ENCODE measurements at places on chromosomes 4 and X.
A peak's percentile ranks its signal among the peaks of the same experiment; 100 is the strongest.

DNA sequence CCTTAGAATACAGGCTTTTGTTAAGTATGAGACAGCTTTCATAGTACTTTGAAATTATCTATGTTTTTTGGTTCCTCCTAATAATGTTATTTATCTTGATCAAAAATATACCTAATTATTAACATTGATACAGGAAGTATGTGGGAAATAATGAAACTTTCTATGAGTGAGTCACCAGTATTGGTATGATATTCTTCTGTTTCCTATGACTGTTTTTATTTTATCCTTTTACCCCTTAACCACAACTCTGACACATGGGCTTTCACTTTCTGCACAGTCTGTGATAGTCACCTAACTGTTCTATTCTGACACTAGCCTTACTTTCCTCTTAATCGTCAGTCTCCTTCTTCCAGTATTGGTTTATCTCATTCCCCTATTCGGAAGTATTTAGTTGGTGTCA, 4.7 kb downstream of the THAP9 start:
- DNase-seq = no peak

DNA sequence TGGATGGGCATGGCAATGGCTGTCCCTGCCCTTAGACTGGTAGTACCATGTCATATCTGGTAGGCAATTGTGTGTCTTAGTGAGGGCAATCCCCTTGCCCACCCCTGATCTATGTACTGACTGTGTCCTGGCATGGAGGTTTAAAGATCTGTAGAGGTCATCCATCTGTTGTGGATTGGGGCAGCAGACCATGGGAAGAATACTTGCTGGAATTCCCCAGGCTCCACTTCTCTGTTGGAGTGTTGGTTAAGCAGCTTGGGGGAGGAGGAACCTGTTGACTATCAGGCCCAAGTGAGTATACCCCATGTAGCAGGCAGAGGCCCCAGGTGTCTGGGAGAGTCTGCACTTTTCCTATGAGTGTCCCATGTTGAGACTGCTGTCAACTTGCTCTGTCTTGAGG, 246.7 kb upstream of the DIPK2B start:
- no peak for DNase-seq

GRCh38 chr4:72909461-72909860, 160.1 kb downstream of the COX18 start:
- no peak for DNase-seq

GRCh38 chrX:39652336-39652735, 445.4 kb downstream of the BCOR start:
- DNase-seq = no peak

DNA sequence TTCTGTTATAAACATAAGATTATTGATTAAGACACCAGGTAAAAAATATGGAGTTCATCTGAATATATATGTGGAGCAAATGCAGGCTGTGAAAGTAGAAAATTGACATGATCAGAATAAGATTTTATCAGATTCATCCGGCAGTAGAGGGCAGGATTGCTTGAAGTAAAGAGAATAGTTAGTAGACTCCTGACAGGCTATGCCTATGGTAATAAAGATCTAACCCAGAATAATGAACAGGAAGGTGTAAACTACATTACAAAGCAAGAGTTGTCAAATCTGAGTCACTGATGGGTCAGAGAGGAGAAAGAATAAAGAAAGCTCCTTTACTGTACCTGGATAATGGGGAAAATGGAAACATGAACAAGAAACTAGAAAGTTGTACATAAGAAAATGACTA, 20.8 kb upstream of the TMEM184C start:
- no peak for DNase-seq

GRCh38 chr4:184012937-184013336, 107.8 kb downstream of the STOX2 start:
- no peak for DNase-seq

GRCh38 chr4:26126143-26126718, 194.6 kb upstream of the RBPJ start:
- no peak for DNase-seq

- no peak for DNase-seq
These were observed 69.1 kb upstream of the UCP1 start for GRCh38 chr4:140637836-140638235.

DNA sequence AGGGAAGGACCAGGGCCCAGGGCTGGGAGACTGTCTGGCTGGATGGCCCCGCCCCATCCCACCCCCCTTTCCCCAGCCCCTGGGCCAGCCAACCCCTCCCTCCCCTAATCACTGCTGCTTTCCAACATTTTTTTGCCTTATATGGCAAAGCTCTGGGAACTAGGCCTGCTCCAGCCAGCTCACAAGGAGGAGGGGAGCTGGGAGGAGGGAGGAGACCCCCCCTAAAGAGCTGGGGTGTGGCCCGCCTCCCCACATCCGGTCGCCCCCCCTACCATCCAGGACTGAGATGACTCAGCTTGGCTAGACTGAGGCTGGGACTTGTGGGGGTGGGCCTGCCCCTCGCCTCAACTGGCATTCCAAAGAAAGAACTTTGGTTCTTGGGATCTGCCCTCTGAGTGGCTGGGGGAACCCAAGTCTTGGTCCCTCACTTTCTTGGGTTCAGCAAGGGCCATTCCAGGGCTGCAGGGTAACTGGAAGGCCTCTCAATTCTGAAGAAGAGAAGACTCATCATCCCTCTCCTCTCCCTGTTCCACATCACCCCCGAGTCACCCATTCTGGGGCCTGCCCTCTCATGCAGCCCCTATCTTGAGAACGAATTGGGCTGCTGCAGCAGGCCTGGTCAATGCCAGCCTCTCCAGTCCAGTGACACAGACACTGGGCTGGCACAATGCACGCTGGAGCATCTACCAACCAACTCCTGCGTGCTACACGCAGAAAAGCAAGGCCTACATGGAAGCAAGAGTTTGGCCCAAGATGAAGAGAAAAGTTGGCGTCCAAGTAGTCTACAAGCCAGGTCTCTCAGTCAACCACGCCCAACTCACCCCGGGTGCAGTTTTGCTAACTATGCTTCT, 4.8 kb downstream of the FLNA start:
- peak; percentile 83 for DNase-seq

- no peak for DNase-seq
These were observed 512.3 kb upstream of the EPHA5 start for GRCh38 chr4:66182636-66183035.

GRCh38 chr4:8281519-8282133, 12.1 kb downstream of the HTRA3 start:
- DNase-seq = peak; percentile 87

DNA sequence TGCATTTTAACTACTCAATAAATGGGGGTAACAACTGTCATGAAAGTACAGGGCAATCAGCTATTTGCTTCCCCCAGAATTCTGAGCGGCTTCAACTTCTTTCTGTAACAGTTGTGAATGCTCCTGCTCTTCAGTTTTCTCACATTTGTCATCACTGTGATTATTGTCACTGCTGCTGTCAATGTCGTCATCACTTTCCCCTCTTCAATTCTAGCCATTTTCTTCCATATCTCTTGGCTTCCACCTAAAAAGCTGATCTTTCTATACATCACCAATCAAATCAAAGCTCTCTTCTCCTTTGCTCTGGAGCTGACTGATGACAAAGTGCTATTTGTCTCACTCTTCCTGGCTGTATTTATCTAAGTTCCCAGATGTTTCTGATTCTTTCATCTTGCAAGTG, 125.6 kb downstream of the COMMD8 start:
- DNase-seq = no peak

DNA sequence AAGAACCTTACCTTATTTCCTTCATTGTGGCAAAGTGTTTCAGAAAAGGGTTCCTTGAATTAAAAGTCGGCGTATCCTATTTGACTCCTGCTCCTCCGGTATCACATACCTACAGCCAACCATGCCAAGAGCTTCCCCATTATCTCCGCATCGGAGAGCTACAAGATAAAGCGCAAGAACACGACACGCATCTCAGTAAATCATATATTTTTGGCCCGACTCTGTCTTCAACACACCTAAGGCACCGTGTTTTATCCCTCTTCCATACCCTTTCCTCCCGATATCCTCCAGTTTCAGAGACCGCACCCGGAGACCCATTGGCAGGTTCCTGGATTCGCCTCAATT, 497 bp upstream of the THAP9 start:
- DNase-seq = no peak

DNA sequence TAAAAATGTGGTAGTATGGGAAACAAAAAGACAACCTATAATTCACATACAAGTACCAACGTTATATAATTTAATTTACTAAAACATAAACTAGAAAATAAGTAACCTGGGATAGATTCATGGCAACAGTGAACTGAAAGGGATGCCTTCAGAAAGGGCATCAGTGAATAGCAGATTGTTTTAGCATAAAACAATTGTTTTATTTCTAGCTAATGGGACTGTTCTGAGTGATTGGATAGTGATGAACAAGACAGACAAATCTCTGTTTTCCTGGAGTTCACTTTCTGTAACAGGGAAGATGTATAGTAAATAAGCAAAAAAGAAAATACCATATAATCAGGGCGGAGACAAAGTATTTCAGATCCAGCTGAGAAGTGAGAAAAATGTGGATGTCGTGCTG, 379.1 kb upstream of the SPOCK3 start:
- no peak for DNase-seq

DNA sequence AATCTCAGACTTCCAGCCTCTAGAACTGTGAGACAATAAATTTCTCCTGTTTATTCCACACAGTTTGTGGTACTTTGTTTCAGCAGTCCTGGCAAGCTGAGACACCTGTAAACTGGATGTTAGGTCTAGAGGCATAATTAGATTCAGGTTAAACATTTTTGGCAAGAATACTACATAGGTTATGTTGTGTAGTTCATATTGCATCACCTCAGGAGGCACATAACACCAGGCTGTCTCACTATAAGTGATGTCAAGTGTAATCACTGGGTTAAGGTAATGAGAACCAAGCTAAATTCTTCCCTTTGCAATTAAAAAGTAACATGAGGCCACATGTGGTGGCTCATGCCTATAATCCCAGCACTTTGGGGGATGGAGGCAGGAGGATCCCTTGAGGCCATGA, 214.2 kb downstream of the ZNF674 start:
- DNase-seq = no peak

- DNase-seq = no peak
These were observed 10.3 kb downstream of the LAP3 start for GRCh38 chr4:17587094-17587822.

GRCh38 chr4:153038623-153039311, 102.6 kb downstream of the FHDC1 start:
- no peak for DNase-seq

- no peak for DNase-seq
These were observed 984.9 kb upstream of the INTU start for GRCh38 chr4:126647756-126648397.

GRCh38 chr4:1568855-1569460, 115.2 kb downstream of the FAM53A start:
- DNase-seq = no peak

- DNase-seq = no peak
These were observed 50.0 kb downstream of the TET2 start for GRCh38 chr4:105196523-105197145.

- DNase-seq = no peak
These were observed 12.3 kb downstream of the GPC4 start for GRCh38 chrX:133402830-133403625.

GRCh38 chrX:129738466-129739308, at the start of gene XPNPEP2:
Gene XPNPEP2 (plus strand): TSS chrX:129738979. CDS start chrX:129739214, 235 bp downstream.
- DNase-seq = peak; percentile 73

GRCh38 chr4:96677499-96677898, 837.6 kb downstream of the PDHA2 start:
- DNase-seq = no peak

- peak; percentile 87 for DNase-seq
These were observed at the start of gene EVC2 for GRCh38 chr4:5708449-5709206. Gene EVC2 (minus strand): TSS chr4:5708559. CDS start chr4:5708513, 46 bp downstream.

DNA sequence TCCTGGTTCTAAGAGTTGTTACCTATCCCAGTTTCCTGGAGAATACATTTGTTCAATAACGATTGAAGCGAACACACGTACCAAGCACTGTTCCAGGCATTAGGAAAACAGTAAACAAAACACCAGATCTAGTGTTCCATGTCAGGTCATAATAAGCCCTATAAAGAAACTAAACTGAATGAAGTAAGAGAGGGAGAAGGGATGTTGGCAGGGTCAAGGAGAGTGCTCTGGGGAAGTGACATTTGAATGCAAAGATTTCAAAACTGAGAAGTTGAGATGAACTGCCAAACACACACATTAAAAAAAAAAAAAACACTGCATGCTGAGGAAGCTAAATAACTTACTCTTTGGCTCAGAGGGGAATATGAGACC, 14.4 kb upstream of the ENAM start:
- DNase-seq = no peak

DNA sequence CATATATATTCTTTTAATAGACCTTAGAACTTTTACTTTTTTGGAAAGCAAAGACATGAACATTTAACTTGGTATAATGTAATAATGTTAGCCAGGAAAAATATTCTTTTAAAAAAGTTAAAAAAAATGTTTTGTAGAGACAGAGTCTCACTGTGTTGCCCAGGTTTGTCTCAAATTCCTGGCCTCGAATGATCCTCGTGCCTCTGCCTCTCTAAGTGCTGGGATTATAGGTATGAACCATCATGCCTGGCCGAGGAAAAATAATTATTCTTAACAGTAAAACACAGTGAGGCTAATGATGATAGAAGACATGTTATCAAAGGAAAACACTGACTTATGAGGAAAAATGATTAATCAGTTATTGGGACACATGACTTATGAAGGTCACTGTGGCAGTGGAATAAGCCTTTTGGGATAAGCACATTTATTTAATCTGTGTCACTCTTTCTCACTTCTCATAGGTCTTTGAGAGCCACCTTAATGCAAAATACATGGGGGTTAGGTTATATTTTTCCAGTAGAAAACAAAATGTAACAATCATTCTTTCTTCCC, 6.0 kb upstream of the BMP2K start:
- no peak for DNase-seq

DNA sequence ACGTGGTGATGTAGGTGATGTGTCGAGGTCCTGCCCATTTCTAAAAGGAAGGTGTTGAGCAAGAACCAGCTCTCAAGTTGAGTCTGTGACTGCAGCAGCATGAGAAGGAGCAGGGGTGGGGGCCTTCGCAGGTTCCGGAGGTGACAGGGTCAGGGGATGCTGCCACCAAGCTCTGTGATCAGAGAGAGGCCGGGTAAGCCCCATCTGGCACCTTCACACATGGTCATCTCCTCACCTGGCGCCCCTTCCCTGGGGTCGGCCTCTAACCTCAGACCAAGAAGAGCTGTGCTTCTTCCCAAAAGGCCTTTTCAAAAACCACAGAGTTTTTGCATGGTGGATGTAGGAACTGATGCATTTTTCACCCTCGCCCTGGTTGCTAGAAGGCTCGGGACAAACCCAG, 137.6 kb downstream of the CPZ start:
- peak; percentile 11 for DNase-seq

GRCh38 chrX:39714471-39714870, 383.3 kb downstream of the BCOR start:
- DNase-seq = no peak

GRCh38 chr4:3307486-3307885, 14.7 kb downstream of the RGS12 start:
- no peak for DNase-seq

- DNase-seq = no peak
These were observed 1676.1 kb upstream of the TENM3 start for GRCh38 chr4:180567080-180567479.

- peak; percentile 60 for DNase-seq
These were observed 102.7 kb upstream of the RBPJ start for GRCh38 chr4:26217961-26218676.

GRCh38 chrX:130715299-130715698, 187.7 kb downstream of the ENOX2 start:
- DNase-seq = no peak

All from right forelimb (tissue), 1 donor.